ENCODE measurements at places on chromosomes 5 and 9.

DNA sequence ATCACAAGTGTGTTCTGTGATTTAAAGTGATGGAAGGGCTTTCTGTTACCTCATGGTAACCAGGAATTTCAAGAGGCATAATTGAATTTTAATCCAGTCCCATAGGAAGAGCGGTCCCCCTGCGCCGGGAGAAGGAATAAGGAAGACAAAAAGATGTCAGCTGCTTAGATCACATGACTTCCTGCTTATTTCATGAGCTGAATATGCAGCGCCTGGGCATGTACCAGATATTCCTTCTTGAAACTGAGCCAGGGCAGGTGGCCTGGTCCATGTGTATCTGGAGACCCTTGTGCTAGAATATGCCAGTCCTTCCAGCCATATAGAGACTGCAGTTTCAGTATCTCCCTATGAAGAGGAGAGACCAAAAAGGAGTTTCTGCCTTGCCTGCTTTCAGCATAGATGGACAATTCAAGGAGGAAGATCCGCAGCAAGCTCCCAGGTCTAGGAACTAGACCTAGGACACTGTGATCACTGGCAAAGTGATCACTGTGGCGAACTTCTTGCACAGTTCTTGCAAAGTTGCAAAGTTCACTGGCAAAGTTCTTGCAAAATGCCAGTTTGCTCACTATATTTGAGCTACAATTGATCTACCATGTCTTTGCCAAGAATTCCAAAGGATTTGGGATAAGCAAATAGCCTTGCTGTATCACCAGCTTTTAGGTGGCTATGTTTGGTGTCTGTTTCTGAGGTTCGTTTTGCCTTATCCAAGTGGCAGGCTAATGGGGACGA, 102.9 kb upstream of the PHYKPL start:
- DNase-seq = peak; percentile 6

- DNase-seq = no peak
Measured at GRCh38 chr5:149486726-149487635, 64.3 kb downstream of the CSNK1A1 start.

GRCh38 chr5:65440456-65440855, 41.3 kb downstream of the ADAMTS6 start:
- no peak for DNase-seq

DNA sequence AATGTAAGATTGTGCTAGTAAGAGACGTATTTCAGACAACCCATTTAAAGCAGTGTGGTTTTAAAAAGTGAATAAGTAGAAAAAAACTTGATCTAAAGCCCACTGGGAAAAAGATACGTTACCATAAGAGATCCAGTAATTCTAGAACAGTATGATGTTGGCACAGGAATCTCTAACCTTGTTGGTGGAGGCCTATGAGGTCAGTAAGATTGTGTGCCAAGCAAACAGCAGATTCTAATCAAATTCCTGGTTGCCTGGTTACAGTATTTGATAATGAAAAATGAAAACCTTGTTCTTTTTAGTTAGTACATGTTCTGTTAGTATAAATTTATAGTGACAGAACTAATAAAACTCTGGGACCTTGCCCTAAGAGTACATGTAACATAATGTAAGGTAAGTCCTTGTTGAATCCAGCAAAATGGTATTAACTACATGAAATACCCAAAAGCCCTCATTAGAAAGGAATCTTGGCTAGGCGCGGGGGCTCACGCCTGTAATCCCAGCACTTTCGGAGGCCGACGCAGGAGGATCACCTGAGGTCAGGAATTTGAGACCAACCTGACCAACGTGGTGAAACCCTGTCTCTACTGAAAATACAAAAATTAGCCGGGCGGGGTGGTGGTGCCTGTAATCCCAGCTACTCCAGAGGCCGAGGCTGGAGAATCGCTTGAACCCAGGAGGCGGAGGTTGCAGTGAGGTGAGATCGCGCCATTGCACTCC, 33.2 kb upstream of the DMXL1 start:
- no peak for DNase-seq

- DNase-seq = no peak
Measured at GRCh38 chr9:71820403-71820921, 52.1 kb upstream of the CEMIP2 start.

DNA sequence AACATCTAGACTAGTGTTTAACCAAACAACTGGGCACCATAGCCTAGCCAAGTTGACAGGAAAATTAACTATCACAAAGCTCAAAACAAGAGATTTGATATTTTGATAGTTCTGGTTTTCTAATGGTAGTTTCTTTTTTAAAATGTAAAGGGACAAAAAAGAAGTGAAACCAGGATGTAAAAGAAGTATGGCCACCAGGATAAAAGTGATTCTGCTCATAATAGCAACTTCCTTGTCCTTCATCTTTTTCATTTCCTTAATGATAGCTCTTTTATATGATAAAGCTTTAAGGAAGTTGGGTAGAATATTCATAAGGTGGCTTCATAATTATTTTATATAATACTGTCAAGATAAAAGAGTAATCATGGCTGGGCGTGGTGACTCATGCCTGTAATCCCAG, 139.1 kb downstream of the BASP1 start:
- no peak for DNase-seq

- DNase-seq = no peak
Measured at GRCh38 chr9:92740009-92740408, 24.6 kb downstream of the BICD2 start.

DNA sequence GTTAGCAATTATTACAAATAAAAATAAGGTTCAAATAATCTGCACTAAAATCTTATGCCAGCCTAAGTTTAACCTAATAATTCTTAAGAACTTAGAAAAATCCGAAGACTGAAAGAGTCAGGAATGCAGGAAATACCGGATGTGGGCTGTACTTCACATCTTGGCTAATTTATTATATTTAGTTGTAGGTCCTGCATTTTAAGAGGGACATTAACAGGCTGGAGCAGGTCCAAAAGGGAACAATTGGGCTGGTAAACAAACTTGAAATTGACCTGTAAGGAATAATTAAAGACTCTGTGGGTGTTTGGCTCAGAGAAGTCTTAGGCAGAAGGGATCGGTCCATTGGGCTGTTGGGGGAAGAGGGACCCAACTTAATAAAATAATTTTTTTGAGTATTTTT, 18.4 kb downstream of the GLRA1 start:
- DNase-seq = no peak

DNA sequence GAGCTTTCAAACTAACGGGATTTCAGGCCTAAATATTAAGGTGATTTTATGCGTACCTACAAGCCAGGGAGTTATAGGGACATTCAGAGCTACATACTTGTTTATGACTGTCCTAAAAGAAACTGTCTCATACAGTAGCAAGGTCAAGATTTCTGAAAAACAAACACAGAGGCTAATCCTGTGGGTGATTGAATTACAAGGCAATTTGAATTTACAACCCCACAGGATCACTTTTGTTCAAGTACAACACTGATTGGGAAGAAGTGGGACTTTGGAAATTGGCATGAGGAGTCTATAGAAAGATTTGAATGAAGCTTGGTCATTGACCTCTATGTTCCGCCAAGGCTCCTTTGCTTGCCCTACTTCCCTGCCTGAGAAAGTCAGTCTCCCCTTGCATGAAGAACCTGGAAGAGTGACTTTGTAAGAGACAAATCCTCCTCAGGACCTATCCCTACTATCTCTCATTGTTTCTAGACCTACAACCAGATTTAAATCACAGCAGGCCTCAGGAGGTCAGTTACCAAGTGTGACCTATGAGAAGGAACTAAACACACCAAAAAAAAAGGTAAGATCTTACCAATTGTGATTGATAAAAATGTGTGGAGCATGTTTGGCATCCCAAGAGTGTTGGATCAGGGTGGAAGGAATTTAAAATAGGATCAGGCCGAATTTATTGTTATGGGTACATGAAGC, 38.4 kb upstream of the CDC42SE2 start:
- no peak for DNase-seq

DNA sequence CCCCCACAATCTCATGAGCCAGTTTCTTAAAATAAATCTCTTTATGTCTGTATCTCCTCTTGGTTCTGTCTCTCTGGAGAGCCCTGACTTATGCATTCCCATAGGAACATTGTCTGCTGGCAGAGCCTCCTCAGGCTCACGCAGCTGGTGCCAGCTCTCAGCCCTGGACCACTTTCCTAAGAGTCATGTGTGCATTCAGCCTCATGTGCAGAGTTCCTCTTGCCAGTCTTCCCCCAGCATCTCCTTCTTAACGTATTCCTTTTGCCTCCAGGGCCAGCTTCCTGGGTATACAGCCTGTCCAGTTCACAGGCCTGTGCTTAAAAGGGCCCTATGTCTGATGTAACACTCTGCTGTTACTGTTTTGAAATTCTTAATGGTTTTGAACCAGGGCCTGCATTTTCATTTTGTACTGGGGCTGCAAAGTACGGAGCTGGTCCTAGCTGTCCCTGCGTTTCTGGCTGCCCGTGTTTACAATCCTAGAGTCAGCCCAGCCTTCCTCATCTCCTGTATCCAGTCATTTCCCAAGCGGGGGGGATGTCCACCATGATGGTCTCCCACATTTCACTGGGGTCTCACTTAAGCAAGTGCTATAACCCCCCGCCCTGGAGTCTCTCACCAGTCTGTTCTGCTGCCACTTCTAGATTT, 18.1 kb downstream of the ANKRD33B start:
- no peak for DNase-seq
